ENCODE measurements at places on chromosomes 3 and 15.

DNA sequence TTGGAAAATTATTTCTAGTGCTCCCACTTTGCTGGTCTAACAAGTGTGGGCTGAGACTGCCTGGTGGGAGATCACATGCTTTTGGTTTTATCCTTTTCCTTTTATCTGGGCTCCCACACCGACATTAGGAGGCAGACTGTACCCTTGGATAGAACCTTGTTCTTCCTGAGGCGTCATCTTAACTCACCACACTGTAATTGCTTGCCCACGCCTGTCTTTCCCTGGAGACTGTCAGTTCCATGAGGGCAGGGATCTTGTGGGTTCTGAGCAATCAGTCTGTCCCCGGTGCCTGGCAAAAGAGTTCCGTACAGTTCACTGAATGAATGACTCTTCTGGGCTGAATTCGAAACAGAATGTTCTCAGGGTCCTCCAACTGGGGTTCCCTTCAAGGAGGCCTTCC is 124.6 kb upstream of the ABHD17C start:
- no peak for DNase-seq

GRCh38 chr3:129927072-129927471 is 33.6 kb upstream of the TMCC1 start:
- DNase-seq: no peak

DNA sequence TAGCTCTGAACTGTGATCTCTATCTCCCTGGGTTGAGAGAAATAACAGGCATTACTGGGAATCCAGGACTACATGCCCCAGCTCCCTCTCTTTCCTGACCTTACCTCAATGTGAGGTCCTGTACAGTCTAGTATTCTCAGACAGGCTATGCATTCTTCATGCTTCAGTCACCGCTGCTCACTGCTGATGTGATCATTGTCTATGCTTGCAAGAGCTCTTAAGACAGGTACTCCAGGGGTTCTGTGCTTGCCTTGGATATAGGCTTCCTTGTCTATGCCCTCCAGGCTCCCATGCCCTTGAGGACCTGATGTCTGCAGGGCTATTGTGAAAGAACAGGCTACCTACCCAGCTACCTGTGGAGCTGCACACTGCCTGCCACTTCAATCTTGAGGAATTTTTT is 183.6 kb downstream of the MBNL1 start:
- DNase-seq: no peak

DNA sequence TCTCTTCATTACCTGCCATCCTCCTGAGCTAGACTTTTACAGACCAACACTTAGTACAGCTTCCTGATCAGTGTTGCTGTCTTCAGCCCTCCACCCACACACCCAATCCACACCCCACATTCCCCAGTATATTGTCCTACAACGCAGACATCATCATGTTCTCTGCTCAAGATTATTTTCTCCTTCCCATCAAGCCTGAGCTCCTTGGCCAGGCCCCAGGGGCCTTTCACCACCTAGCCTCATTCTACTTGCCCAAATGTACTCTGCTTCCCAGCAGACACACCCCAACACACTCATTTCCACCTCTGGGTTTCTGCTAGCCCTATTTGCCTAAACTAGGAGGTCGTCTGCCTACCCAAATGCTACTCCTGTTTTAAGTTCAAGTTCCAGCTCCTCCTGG is 37.0 kb downstream of the DAPK2 start:
- DNase-seq: no peak

GRCh38 chr3:72052841-72053409 is 268.0 kb upstream of the PROK2 start:
- DNase-seq: no peak
